ENCODE measurements at places on chromosomes 4 and X.
A peak's percentile ranks its signal among the peaks of the same experiment; 100 is the strongest.

DNA sequence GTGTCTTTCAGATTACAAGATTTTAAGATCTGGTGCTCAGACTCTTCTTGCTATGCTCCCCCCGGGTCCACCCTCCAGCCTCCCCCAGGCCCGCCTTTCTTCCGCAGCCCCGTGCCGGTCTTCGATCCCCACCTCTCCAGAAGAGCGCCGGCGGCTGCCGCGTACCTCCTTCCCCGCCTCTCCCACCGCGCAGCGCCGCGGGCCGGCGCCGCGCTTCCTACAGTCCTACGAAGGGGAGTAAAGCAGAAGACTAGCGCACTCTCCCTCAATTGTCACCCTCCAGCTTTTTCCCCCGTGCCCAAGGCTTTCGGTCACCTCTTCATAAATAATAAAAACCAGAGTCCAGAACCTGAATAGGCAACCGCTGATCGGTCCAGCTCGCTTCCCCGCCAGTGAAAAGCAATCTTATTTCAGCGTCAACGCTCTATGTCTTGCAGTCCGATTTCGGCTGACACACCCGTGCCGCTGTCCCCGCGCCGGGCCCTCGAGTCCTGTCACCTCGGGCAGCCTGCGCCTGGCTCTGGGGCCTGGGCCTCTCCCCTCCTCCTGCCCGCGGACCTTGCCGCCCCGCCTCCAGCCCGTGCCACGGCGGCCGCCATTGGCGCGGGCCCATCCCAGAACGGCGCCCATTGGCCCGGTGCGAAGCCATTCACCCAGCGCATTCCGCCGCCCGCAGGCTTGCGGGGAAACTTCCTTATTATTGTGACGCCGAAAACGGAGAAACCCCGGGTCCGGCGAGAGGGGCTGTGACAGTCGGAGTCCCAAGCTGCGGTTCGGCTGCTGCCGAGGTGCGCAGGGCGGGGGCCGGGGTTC is at the start of gene HERC3:
HERC3 (plus strand) TSS at position 694 of the 813 bp plus-strand sequence. CDS start 13,344 bp downstream, outside the sequence.
- DNase-seq = peak; percentile 88
- H3K27ac ChIP-seq = peak within 1 kb of the TSS; percentile 88
- H3K36me3 ChIP-seq = peaks cover 12% of the 10 kb centered on the region

DNA sequence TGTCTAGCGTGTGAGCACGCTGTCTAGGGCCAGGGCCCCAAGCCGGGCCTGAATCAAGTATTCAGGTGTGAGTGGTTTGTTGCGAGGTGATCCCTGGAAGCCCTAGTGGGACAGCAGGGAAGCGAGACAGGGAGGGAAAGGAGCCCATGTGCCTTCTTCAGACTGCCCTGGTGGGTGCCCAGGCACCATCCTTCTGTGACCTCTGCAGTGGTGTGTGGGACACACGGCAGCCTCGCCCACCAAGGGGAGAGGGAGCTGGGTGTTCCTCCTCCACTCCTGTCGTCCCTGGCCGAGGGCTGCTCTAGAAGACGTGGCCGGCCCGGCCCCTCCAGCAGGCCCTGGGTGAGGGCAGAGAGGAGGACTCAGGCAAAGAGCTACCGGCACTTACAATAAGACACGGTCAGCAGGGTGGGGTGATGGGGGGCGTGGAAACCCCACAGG is 47.4 kb downstream of the HTRA3 start:
- no peaks in the 10 kb centered on the region for H3K4me1 ChIP-seq
- DNase-seq = no peak
- no peak overlapping the region for H3K27ac ChIP-seq
- no peaks in the 10 kb centered on the region for H3K36me3 ChIP-seq
- no peak overlapping the region for H3K4me3 ChIP-seq

- no peak for DNase-seq
- no peak overlapping the region for H3K27ac ChIP-seq
- no peaks in the 10 kb centered on the region for H3K36me3 ChIP-seq
- H3K27me3 ChIP-seq = no peaks in the 10 kb centered on the region
- H3K4me3 ChIP-seq = no peak overlapping the region
Measured at GRCh38 chr4:113159942-113160545, 110.6 kb downstream of the ANK2 start.

DNA sequence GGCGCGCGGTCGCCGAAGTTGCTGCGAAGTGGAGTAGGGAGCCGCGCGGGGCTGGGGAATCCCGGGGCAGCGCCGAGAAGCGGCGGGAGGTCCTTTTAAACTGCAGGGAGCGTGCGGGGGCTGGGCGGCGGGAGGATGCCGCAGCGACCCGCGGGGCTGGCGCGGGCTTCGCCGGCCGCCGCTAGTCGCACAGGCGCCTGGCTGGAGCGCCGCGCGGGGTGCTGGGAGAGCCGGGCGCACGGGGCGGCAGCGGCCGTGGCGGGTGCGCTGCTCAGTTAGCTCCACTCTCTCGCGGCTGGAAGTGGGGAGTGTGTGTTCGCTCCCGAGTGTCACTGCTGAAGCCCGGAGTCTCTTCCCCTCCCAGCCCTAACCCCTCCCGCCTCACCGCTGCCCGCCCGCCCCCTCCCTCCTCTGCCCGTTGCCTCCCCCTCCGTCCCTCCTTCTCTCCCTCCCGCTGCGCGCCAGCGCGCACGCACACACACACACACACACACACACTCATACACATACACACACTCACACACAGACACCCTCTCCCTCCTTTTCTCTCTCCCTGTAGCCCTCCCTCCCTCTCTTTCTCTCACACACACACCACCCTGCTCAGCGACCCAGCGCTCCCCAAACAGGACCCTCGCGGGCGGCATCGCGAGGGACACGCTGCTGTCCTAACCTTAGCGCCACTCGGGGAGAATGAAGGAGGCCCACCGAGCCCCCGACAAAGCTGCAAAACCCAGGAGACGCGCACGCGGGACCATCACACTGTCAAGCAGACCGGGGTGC is at the start of gene NDNF:
NDNF (minus strand) TSS at position 312 of the 780 bp plus-strand sequence. CDS start 26,698 bp downstream, outside the sequence.
- peaks cover 20% of the 10 kb centered on the region for H3K4me1 ChIP-seq
- H3K27ac ChIP-seq = peak within 1 kb of the TSS; percentile 59
- peak; percentile 34 for DNase-seq
- H3K4me3 ChIP-seq = peak within 1 kb of the TSS; percentile 82

DNA sequence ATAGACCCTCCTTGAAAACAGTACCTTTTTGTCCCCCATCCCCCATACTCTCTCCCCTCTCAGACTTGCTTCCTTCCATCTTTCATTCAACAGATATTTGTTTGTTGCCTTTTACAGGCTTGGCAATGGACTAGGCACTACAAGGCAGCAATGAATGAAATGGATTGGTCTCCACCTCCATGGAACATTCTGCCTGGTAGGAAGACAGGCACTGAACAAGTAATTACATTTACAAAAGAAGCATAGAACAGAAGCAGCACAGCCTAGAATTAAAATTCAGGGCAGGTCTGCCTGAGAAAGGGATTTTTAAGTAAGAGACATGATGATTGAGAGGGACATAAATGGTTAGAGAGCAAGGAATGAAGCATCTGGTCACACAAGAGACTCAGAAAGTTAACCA is 346.1 kb downstream of the GRXCR1 start:
- no peaks in the 10 kb centered on the region for H3K36me3 ChIP-seq
- H3K27ac ChIP-seq = no peak overlapping the region
- H3K4me1 ChIP-seq = no peaks in the 10 kb centered on the region

GRCh38 chr4:189090174-189090814 is 850.4 kb upstream of the FRG1 start:
- H3K27me3 ChIP-seq = no peaks in the 10 kb centered on the region
- H3K4me3 ChIP-seq = no peak overlapping the region
- no peak overlapping the region for H3K27ac ChIP-seq
- DNase-seq = no peak
- no peaks in the 10 kb centered on the region for H3K36me3 ChIP-seq
- H3K4me1 ChIP-seq = no peaks in the 10 kb centered on the region

DNA sequence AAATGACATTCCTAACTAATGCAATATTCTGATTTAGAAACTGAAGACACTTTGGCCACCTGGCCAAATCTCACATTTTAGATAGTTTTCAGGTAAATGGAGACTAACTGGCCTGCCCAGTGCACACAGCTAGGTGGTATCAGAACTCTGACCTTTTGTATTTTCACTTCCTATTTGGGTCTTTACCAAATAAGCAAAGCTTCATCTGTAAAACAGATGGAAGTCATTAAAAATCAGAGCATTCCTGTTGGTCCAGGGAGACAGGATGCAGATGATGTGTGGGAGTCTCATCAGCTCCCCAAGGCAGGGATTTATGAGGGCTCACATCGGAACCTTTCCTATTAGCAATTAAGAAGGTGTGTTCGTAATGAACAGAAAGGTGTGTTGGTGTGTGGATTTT is 57.7 kb downstream of the ARHGAP10 start:
- H3K27me3 ChIP-seq = peaks cover 2% of the 10 kb centered on the region
- no peak for DNase-seq
- peaks cover 54% of the 10 kb centered on the region for H3K4me1 ChIP-seq
- H3K36me3 ChIP-seq = peaks cover 2% of the 10 kb centered on the region

DNA sequence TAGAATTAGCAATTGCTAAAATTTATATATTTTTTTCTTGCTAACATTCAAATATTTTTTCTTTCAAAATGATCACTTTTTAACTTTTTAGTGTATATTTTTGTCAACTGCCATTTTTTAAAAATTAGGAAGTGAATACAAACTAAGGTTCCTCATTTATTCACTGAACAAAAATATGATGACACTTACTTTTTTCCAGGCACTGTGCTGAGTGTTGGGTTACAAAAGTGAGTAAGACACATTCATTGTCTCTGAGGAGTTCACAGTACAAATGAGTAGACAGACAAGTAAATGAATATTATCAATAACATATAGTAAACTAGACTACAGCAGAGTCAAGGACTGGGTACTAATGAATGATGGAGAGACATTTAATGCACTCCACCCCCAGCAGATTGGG is 543.5 kb downstream of the PDHA2 start:
- H3K27me3 ChIP-seq = no peaks in the 10 kb centered on the region
- H3K4me3 ChIP-seq = no peak overlapping the region
- no peaks in the 10 kb centered on the region for H3K4me1 ChIP-seq
- no peak overlapping the region for H3K27ac ChIP-seq

- H3K4me1 ChIP-seq = peaks cover 17% of the 10 kb centered on the region
- H3K4me3 ChIP-seq = no peak overlapping the region
- H3K36me3 ChIP-seq = no peaks in the 10 kb centered on the region
- no peak for DNase-seq
Measured at GRCh38 chr4:56823933-56824600, 2.6 kb upstream of the SPINK2 start.

GRCh38 chrX:9488586-9488985 is 23.7 kb downstream of the TBL1X start:
- DNase-seq = no peak
- no peaks in the 10 kb centered on the region for H3K4me1 ChIP-seq
- H3K36me3 ChIP-seq = peaks cover 16% of the 10 kb centered on the region
- H3K27ac ChIP-seq = no peak overlapping the region
- H3K27me3 ChIP-seq = no peaks in the 10 kb centered on the region
- H3K4me3 ChIP-seq = no peak overlapping the region

DNA sequence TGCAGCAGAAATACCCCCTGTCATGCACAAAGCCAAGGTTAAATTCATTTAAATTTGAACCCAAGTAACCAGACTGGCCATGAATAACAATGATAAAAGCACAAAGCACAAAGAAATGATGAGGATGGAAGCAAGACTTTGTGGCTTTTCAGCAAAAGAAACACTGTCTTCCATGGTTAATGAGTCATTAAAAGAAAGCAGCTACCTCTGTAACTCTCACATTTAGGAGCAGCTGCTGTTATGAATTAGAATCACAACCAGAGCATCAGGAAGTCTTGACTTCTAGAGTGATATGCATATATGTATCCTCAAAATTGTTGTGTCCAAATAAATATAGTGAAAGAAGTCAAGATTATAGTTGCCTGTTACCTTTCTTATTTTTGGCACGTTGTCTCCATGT is 70.7 kb upstream of the RPS6KA6 start:
- H3K27ac ChIP-seq = no peak overlapping the region
- H3K4me1 ChIP-seq = no peaks in the 10 kb centered on the region
- H3K36me3 ChIP-seq = no peaks in the 10 kb centered on the region
- H3K4me3 ChIP-seq = no peak overlapping the region
- no peaks in the 10 kb centered on the region for H3K27me3 ChIP-seq
- no peak for DNase-seq
